ENCODE measurements at places on chromosomes 3 and 15.

GRCh38 chr3:179765396-179765795, 112.6 kb downstream of the USP13 start:
- no peak for DNase-seq

- DNase-seq, result no peak
These were observed 34.9 kb downstream of the MED12L start for GRCh38 chr3:151120409-151120808.

DNA sequence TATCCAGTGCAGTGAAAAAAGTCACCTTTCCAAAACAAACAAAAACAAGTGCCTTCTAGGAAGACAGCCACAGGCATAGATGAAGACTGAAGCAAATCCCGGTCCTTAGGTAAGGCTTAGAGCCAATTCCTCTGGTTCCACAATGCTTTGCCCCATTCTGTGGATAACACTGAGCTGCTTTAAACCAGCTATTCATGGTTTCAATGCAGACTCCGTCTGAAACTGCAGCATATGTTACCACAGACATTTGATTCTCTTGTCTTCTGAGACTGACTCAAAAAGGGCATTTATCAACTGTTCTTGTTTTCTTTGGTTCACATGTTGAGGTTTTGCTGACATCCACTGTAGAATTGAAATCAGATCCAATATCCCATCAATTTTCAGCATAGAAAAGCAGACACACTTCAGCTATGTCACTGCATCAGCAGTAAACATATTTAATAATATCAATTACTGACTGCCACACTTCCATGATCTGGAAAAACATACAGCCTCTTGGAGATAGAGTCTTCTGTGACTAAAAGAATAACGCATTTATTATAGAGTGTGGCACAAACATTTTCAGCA, 659.3 kb downstream of the ROBO2 start:
- DNase-seq, result no peak

DNA sequence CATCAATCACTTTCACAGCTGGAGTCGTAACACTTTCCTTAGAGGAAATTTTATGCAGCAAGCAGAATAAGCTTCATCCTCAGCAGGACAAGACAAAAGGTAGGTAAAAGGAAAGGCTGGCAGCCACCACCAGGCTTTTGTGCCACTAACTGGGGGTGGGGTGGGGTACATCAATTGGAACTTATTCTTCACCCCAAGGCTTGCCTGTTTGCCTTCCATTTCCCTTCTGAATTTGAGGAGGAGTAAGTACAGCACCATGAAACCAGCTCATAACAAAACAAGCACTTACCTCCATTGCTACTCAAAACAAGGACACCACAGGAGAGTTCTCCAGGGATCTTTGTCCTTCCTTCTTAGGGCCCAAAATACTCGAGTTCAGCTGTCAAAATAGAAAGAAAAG, 296.8 kb downstream of the ARRDC4 start:
- no peak for DNase-seq

DNA sequence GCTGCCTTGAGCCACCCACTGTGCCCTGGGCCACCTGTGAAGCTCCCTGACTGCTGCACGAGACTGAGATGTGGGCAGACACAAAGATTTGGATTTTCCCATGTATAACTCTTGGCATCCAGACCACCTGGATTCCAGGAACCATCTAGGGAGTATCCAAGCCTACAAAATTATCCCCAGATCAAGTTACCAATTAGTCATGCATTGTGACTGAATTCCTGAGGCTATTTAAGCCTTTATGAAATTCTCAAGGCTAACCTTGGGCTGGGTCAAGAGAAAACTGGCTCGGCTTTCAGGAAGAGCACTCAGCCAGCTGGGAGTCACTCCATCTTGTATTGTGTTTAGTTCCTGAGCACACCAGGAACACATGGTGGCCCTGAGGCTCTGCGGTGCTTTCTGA, 13.3 kb upstream of the ATP13A5 start:
- no peak for DNase-seq

DNA sequence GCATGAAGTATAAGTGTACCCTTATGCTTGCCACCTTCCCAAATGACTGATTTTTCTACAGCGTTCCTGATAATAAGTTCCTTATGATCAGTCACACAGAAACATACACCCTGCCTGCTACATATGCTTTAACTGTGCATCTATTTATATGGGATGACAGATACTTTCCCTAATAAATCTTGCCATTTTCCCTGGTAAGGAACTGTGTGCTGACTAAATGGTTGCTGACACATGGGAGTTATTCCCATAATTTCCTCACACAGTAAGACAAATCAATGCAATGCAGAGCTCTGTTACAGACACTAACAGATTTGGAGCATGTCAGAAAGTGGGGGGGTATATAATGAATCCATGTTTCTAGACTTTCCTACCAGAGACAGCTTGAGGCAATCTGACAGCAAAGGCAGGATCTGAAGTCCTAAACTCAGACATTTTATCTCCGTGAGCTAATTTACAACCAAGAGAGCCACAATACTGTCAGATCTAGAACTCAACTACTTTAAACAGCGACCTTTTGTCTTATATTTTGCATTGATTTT, 86.9 kb upstream of the TCF12 start:
- no peak for DNase-seq

- no peak for DNase-seq
These were observed 674.8 kb downstream of the TBL1XR1 start for GRCh38 chr3:176522436-176522835.

- no peak for DNase-seq
These were observed 85.0 kb upstream of the CBLB start for GRCh38 chr3:105953831-105954230.

DNA sequence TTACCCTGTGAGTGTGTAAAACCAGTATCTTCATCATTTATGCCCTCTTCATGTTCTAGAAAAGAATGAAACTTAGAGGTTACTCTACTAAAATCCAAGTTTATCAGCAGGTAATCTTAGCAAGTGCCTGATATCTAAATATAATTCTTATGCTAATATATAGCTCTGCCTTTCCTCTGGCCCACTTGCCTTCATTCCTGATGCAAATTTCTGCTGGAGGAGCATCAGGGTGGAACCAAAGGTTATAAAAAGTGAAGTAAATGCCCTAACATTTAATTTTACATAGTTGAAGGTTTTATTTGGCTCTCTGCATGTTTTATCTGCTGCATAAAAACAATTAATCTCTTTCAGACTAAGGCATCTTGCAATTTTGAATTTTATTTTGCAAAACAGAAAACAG, 936.2 kb downstream of the ROBO2 start:
- DNase-seq, result no peak

GRCh38 chr3:125594581-125595011, 701 bp downstream of the OSBPL11 start:
- no peak for DNase-seq

DNA sequence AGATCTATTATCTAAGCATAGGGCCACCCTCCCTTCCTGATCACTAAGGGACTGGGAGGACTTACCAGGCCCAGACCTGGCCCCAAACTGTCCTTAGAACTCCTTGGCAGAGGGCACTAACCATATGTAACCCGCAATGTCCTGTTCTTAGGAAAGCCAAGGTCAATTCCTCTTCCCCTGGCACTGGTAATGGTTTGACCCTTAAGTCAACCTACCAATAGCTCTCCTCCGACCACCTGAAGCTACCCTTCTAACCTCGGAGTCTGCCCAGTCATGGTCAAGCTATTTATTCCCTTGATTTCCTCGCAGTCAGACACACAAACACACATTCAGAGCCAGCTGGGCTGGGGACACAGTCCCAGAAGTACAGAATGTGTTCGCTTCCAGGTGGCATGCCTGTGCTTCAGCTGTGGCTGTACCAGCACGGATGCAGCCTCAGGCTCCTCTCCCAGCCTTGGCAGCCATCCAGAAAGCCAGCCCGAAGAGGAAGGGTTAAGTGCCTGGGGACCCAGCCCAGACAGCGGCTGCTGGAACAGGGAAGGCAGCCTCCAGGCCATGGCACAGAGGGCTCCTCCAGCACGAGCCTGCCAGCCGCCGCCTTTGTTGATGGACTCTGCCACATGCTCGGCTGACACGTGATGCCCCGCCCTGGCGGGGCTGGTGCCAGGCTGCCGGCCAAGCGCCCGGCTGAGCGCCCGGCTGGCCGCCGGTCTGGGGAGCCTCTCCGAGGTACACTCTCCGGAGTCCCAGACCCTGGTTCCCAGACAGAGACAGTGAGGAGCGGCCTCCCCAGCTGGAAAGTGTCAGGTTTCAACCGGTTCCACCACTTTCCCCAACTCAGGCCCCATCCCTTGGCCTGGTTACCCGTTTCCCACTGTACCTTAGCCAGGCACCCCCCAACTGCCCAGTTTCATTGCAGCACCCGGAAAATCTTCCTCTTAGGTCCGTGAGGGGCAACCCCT, 5.5 kb downstream of the BMF start:
- no peak for DNase-seq

- DNase-seq, result no peak
These were observed 80.3 kb downstream of the CPN2 start for GRCh38 chr3:194270627-194271459.

DNA sequence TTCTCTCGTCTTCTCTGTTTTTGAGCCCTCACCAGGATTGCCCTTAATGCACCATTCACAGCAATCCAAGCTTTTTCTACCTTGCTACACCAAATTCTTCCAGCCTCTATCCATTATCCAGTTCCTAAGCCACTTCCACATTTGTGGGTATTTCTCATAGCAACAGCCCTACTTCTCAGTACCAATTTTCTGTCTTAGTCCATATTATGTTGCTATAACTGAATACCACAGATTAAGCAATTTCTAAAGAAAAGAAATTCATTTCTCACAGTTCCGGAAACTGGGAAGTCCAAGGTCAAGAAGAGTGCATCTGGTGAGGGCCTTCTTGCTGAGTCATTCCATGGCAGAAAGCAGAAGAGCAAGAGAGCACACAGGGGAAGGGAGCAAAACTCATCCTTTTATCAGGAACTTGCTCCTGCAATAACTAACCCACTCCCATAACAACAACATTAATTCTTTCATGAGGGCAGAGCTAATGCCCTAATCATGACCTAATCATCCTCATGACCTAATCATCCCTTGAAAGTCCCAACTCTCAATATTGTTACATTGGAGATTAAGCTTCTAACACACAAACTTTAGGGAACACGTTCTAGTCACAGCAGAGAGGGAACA, 9.7 kb upstream of the EIF1B start:
- no peak for DNase-seq

- DNase-seq, result no peak
These were observed 610 bp downstream of the EPHB3 start for GRCh38 chr3:184561913-184562877.

DNA sequence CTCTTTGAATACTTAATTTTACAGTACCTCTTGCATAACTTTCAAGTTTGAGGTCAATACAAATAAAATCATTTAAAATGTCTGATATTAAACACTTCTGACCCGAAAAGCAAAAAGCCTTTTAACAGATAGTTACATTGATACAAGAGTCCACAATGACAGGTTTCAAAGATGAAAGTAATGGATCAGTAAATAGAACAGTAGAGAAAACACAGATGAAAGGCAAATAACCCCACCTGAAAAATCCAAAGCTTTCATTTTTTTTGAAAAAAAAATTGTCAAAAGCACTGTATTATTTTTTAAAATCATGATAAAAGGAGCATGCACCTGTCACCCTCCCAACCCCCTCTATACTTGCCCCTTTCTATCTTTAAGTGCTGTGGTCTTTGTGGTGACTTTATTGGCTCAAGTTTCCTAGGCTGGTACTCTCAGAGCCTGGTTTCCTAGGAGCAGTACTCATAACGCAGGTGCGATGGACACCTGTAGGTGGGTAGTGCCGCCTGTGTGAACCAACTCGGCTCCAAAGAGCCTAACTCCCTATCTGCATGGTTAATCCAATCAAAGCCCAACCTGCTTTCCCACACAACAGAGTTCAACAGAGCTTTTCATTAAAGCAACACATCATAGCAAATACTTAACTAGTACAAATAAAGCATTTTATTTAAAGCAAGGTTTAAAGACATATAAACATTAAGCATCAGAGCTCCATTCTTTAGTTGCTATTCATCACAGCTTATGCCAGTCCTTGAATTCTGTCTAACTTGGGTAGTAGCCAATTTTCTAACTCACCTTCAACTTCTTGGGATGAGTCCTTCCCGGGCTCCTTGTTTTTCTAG, 32.2 kb downstream of the LIPC start:
- no peak for DNase-seq

- no peak for DNase-seq
These were observed 12.4 kb downstream of the KLF13 start for GRCh38 chr15:31338879-31339557.

GRCh38 chr3:7788881-7789280, 712.7 kb upstream of the LMCD1 start:
- no peak for DNase-seq

DNA sequence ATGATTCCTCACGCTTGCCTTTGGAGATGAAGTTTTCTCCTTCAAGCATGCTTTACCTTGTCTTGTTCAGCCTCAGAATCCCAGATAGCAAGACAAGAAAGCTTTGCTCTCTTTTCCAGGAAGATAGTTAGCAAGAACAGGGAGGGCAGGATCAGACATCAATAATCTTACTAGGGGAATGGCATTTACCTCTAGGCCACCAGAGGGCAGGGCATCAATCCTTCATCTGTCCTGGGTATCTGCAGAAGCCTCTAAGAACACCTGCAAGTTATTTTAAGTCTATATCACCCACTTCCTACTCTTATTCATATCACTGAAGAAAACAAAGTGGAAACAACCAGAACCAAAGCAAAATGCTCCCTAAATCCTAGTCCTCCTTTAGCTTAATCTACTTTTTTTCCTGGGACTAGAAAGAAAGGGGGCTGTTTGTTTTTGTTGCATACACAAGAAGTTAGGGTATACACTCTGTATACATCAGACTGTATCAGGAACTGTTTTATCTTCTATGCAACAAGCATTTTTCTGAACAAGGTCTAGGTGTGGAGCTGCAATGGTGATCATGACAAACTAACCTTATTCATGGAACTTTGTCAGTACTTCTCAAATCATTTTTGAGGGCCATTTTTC, 862.5 kb downstream of the CADM2 start:
- no peak for DNase-seq

DNA sequence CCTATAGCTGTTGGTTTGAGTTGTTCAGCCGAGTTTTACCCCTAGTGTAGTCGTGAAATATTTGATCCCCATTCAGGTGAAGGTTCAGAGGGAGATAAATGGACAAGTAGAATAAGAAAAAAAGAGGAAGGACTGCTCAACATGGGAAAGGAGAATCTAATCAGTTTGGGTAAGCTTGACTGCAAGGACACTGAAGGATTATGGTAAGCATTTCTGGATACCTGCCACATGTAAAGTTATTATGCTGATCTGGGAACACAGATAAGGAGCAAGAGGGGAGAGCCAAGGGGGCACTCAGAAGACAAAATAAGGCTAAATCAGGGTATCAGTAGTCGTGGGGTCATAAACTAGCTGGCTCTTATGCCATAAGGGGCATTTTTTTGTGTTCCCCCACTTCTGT, 49.9 kb downstream of the TFG start:
- DNase-seq, result no peak

- DNase-seq, result no peak
These were observed 591.5 kb downstream of the ZNF385D start for GRCh38 chr3:21159543-21159906.

GRCh38 chr15:51366920-51367319, 25.5 kb downstream of the GLDN start:
- no peak for DNase-seq

DNA sequence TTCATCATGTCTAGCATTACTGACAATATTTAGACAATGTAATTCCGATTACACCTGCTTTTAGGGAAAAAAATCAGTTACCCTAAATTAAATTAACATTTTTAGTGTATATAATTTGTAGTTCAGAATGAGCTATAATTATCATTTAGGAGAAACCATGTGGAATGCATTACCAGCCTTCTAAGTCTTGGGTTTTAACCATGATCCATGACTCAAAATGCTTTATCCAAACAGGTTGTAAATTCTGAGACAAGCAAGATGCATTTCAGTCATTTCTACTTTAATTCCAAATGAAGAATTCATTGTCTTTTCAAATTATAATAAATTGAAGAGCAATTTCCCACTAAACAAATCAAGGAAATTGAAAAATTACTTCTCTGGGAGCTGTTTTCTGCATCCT, 243.7 kb upstream of the LRIG1 start:
- no peak for DNase-seq
